Retinal pigment epithelial cell (primary cell): ENCODE measurements at places on chromosomes 7 and 10.

GRCh38 chr7:101902680-101903514 is 85.5 kb downstream of the CUX1 start:
- DNase-seq = no peak

GRCh38 chr7:46432708-46433107 is 511.6 kb upstream of the IGFBP3 start:
- no peak for DNase-seq

GRCh38 chr10:103556383-103557007 is 63.0 kb downstream of the NEURL1 start:
- DNase-seq = no peak

GRCh38 chr7:79854621-79855020 is 280.0 kb upstream of the GNAI1 start:
- no peak for DNase-seq

- DNase-seq = no peak
These were observed 385.8 kb upstream of the SMIM30 start for GRCh38 chr7:113504142-113504541.

- no peak for DNase-seq
These were observed 61.7 kb downstream of the PDGFA start for GRCh38 chr7:457814-458510.

DNA sequence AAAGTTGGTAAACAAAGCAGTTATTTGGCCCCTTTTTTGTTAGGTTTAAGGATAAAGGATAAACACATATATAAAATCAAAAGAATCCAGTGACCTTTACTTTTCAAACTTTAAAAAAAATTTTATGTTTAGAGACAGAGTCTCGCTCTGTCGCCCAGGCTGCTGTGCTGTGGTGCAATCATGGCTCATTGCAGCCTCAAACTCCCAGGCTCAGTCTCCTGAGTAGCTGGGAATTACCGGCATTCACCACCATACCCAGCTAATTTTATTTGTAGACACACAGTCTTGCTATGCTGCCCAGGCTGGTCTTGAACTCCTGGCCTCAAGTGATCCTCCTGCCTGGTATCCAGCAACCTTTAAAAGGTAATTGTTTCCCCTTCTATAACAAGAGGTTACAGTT is 31.3 kb downstream of the GNA12 start:
- no peak for DNase-seq

GRCh38 chr10:124792998-124793352 is 1.3 kb upstream of the EEF1AKMT2 start:
- no peak for DNase-seq

GRCh38 chr10:121312587-121312986 is 285.7 kb downstream of the FGFR2 start:
- no peak for DNase-seq

DNA sequence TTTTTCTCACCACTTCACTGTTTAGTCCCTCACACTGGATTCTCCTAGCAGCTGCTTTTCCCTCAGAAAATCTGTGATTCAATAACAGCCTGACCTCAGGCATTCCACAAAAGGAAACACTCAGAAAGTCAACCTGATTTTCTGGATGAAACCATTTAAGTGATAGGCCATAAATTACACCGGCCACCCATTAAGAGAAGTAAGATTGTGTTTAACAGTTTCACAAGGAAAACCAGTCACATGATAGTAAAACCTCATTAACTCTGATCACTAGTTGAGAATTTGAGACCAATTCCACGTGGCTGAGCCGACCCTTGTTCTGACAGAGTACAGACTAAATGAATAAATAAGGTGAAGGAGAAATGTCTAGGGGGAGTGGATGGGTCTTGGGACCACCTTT is 7.7 kb downstream of the GRM8 start:
- DNase-seq = no peak

DNA sequence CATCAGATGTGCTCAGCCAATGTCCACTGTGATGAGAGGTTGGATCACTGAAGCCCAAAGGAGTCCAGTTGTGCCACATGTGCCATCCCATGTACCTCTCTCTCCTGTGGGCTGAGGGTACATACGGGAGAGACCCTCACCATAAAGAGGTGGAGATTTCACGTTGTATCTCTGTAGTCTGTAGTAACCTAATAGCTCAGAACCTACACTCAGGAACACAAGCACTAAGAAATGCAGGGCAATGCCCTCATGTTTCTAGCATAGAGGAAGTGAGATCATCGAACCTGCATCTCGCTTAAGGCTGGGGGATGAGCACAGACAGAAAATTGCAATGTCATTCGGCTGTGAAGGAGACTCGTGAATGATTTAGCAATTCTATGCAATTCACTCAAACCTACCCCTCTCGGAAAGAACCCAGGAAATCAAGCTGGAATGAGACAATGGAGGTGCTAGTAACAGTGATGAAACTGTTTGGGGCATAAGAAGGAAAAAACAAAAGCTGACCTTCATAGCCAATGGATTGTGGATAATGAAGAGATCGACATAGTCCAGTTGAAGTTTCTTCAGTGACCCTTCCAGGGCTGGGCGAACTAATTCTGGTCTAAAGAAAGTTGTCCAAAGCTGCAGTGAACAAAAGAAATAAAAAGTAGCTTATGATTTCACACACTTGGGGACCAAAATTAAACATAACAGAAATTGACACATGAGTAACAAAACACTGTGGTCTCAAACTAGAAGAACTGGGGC is 80.3 kb upstream of the UCN3 start:
- DNase-seq = no peak

GRCh38 chr10:35700487-35700882 is 58.4 kb upstream of the FZD8 start:
- no peak for DNase-seq

DNA sequence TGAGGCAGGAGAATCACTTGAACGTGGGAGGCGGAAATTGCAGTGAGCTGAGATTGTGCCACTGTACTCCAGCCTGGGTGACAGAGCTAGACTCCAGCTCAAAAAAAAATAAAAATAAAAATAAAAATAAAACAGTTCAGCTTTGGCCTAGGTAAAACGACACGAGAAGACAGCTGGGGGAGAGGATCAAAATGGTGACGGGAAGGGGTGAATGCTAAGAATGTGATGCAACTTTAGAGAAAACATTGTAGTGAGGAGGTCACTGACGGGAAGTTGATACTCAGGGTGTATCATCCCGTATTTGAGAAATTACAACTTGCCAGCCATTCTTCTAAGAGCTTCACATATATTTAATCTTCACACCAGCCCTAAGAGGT is 1.1 kb downstream of the NDST2 start:
- no peak for DNase-seq

- DNase-seq = no peak
These were observed 229.6 kb downstream of the BAMBI start for GRCh38 chr10:28906934-28907333.

DNA sequence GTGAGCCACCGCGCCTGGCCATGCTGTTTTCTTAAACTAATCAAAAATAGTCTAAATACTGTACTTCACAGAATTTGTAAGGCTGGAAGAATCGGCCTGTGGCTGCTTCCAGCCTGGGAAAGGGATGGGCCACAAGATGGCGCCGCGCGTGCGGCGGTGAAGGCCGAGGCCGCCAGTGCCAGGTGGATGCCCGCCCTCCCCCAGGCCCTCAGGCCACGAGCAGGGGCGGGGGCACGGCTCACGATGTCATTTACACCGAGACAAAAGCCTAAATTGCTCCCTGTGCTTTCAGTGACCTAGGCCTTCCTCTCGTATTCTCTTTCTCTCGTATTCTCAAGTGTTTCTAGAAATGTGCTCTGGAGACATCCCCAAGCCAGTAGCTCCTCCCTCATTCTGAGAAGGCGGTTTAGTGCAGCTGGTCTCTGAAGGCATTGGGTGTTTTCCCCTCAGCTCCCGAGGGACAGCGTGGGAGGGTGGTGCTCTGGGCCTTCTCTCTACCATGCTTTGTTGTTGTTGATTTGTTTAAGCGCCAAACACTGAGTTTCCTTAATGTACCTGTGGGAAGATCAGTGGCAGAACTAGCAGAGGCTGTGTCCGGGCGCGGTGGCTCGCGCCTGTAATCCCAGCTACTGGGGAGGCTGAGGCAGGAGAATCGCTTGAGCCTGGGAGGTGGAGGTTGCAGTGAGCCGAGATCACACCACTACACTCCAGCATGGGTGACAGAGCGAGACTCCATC is 68.4 kb downstream of the CDC123 start:
- DNase-seq = no peak

- peak; percentile 77 for DNase-seq
These were observed 14.2 kb downstream of the DUSP5 start for GRCh38 chr10:110511734-110512449.

DNA sequence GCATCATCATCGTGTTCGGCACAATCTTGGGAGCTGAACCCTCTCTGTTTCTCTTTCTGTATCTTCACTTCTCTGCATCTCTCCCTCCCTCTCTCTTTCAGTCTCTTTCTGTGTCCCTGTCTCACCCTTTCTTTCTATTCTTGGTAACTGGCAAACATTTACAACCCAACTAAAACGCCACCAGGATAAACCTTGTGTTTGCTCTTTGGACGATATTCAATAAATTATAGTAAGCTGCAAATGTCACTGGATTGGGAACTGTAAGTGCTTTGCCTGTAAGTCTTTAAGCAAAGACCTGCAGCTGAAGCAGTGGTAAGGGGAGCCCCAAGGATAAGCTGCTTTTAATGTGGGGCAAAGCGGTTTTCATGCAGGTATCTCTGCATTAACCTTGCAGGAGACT is 558.0 kb upstream of the MKI67 start:
- no peak for DNase-seq

DNA sequence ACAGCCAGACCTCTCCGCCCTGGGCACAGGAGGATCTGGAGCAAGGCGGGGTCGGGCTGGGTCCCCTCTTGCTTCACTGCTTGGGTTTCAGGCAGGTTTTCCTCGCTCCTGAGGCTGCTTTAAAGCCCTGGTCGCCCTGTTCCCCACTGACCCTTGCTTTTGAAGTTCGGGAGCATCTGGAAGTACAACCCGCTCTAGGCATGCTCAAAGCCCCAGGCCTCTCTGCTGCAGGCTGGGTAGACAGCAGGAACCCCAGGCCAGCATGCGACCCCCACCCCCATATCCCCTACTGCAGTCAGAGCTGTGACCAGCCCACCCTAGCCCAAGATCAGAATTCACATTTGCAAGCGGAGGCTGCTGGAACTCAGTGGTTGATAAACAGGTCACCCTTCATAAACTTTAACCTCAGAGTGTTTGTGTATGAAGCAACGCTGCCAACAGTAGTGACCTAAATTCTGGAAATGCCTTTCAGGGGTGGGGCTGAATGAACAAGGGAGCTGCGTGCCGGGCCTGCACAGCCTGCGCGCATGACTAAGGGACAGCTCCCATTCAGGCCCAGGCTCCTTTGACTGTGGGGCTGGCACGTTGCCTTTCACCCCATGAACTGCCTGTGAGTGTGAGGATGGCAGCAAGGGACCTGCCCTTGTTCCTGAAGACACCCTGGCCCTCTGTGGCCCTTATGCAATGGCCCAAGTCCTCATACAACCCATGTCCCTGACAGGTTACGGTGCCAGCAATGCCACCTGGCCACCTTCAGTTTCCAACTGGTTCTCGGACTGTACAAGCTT is 52.5 kb downstream of the PROSER2 start:
- peak; percentile 86 for DNase-seq

GRCh38 chr10:62238880-62239279 is 29.8 kb downstream of the RTKN2 start:
- no peak for DNase-seq

DNA sequence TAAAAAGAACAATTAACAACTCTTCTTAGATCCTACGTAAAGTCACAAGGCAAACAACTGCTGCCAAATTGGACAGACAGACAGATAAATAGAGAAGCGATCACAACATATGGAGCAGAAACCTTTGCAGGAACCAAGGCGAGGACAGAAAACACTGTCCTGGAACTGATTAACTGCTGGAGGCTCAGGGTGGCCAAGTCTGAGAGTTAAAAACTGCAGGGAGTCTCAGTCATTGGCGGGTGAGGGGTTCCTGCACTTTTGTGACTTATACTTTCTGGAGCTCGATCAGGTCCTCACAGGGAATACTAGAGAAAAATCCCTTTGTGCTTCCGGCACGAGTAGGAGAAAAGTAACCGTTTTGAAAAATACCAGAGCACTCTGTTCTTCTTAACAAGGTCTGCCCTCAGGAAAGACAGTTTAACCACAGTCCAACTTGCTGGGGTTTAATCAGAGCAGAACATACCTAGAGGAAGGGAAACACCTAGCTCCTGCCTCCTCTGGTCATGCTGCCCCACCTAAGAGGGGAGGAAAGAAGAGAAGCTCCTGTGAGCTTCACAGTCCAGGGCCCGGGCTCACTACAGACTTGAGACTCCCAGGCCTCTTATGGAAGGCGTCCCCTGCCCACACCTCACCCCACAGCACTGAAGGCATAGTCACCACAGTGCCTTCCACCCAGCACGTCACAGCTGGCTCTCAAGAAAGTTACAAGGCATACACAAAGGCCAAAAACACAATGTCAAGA is 74.9 kb downstream of the LARP4B start:
- DNase-seq = no peak

DNA sequence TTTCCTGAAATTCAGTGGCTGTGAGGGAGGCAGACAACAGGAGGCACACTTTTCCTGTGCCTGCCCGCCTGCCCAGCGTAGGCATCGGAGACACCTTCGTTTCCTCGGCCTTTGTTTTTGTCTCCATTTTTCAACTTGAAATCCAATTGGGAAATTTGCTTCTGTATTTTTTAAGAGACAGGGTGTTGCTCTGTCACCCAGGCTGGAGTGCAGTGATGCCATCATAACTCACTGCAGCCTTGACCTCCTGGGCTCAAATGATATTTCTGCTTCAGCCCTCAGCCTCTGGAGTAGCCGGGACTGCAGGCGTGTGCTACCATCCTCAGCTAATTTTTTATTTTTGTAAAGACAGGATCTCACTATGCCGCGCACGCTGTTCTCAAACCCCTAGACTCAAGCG is 116.8 kb downstream of the CYTH3 start:
- no peak for DNase-seq

GRCh38 chr10:109851616-109852474 is 71.5 kb downstream of the XPNPEP1 start:
- no peak for DNase-seq

GRCh38 chr10:60989400-60989876 is 45.5 kb upstream of the RHOBTB1 start:
- DNase-seq = no peak

DNA sequence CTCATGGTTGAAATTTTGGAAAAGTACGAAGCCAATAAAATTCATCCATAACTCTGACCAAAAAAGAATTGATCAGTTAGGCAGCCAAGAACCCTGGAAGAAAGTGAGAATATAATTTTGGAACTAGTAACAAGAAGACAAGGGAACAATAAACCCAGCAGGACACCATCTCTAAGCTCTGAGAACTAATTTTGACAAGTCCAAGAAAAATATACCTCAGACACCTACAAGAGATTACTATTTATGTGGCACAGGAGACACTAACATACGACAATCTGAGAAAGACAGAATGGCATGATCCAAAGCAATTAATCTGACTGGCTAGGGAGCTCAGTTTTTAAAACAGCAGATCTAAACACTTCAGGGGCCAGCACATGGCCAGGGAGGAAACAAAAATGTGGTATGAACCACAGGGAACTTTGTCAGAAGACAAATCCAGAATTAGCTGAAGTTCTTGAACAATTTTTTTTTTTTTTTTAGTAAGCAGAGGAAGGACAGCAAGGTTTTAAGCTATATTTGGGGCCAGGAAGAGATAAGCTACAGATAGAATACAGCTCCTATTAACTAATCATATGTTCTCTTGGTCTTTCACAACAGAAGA is 38.9 kb downstream of the PARD3 start:
- no peak for DNase-seq
